Fibroblast of upper back skin (primary cell): ENCODE measurements at places on chromosomes 16 and 17.
A peak's percentile ranks its signal among the peaks of the same experiment; 100 is the strongest.

DNA sequence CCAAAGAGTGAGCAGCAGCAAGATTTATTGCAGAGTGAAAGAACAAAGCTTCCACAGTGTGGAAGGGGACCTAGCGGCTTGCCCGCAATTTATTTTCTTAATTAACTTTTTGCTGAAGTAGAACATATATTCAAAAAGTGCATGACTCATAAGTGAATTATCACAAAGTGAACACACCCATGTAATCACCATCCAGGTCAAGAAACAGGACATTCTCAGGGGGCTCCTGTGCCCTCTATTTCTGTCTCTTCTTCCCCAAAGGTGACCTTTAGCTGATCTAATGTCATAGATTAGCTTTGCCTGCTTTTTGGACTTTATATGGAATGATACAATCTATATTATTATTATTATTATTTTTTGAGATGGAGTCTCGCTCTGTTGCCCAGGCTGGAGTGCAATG is 19.9 kb downstream of the ERAL1 start:
- DNase-seq, result no peak

DNA sequence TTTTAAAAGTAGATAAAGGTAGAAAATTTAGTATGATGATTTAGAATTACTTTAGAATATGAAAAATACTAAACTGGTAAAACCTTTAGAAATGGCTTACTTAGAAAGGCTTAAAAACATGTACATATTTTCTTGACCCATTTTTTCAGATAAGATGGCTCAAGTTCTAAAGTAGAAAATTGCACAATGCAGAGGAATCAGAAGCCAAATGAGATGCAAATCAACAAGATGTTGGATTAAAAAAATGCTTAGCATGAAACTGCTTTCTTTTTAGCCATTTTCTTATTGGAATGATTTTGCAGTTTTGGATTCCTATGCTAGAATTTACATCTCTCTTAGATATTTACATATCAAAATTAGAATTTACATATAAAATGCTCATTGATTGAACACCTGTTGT is 1.5 kb upstream of the KRTAP3-1 start:
- DNase-seq, result no peak

GRCh38 chr16:21167929-21168602 is 9.6 kb downstream of the LDAF1 start:
- DNase-seq, result no peak

DNA sequence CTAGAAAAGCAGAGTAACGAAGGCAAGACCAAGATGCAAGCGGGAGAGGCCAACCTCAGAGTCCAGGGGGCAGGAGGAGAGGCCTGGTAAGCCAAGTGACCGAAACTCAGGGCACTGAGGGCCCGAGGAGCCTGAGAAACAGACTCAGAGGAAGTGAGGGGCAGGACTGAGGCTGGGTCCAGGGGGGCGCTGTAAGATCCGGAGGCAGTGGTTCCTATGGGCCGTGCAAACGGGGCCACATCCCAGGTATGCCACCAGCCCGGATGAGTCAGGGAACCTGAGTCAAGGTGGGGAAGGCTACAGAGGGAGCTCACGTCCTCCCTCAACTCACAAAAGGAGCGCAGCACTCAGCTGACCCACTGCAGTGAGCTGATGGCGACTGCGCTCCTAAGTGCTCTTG is 8.3 kb downstream of the ZDHHC7 start:
- DNase-seq, result no peak

- DNase-seq, result no peak
These were observed 75.9 kb upstream of the ZNF750 start for GRCh38 chr17:82915757-82916027.

GRCh38 chr16:87492291-87492630 is 563 bp downstream of the ZCCHC14 start:
- DNase-seq, result no peak

DNA sequence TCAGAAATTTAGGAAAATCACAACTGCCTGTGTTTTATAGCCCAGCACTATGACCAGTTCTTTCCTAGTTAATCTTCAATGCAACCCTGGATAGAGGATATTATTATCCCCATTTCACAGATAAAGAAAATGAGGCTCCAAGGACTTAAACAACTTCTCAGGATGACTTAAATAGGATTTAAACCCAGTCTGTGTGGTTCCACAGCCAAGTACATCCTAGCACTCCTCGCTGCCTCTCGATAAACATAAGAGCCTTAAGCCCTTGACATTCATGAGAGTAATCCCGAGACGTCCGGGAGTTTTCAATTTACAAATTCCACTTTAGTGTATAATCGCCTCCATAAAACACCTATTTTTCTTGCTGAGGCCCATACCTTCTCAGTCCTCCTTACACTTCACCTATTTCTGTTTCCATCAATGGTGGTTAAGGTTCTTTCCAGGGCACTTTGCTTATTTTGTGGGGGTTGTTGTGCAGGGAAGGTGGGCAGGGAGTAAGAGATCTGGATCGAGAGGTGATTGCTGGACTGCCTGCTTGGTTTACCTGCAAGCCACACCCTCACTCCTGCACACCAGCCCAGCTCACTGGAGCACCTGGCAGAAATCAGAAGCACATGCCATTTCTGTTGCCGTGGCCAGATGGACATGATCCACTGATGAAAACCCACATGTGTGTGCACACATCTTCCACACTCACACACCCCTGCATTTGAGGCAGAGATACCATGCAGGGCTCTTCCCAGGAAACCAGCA is 50.5 kb downstream of the ASIC2 start:
- no peak for DNase-seq

GRCh38 chr16:17252701-17253100 is 218.1 kb downstream of the XYLT1 start:
- DNase-seq, result no peak

DNA sequence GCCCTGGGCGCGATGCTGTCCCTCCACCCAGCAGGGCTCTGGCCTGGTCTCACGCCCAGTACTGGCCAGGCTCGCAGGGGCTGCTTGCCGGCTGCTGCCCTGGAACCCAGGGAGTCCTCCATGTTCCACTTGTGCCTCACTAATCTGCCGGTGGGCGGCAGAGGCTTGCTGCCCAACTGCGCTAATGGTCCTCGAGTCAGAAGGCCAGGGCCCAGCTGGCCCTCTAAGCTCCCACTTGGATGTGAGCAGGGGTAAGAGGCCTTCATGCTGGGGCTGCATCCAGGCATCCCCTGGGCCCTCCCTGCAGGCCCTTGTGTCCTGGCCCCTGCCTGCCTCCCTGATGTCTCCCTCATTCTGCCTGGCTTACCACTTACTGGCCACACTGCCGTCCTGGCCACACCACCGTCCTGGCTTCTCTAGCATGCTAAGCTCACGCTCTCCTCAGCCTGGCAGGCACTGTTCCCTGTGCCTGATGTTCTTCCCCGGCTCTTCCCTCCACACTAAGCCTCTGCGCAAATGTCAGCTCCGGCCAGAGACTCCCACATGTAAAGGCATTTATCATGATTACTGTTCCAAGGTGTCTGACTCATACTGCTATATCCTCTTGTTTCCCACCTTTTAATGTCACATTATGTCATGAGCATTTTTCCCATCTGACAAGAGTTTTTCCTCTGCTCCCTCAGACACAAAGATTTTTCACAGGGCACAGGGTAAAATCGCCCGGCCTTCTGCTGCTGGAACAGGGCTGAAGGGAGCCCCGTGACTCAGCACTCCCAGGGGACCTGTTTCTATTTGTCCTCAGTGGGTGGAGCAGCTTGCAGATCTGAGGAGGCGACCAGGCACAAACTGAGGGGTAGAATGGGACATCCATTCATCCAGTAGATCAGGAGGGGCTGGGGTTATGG is 15.9 kb downstream of the B9D1 start:
- DNase-seq, result peak; percentile 82

- no peak for DNase-seq
These were observed 10.0 kb downstream of the TNFAIP1 start for GRCh38 chr17:28345419-28346198.

DNA sequence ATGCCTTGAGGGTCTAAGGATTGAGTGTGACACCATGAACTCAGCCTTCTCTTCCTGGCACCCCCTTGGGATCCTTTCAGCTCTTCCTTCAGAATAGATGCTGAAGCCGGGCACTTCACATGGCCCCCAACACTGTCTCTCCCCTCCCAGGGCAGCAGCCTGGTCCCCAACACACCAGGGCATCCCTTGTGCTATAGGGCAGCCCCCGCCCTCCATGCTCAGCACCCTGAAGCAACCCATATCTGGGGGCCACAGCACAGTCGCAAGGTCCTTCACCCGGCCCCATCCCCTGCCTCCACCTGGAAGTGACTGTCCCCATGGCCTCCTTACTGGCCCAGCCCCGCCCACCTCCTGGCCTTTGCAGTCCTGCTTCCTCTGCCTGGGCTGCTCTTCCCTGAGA is 143.1 kb downstream of the C16orf95 start:
- no peak for DNase-seq

DNA sequence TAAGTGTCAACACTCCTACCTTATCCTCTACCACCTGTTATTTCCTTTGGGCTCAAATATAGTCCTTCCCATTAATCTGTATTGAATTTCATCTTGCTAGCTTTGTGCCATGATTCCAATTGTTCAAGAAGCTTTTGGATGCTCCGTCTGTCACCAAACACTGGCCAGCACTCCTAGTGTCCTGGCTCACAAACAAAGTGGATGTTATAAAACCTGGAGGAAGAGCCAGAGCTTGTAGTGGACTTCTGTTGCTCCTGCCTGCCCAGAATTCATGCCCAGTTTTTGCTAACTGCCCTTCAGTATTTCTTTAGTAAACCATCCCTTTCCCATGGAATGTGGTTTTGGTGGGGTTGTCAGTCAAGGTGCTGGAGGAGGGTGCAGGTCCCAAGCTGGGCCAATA is 77.2 kb upstream of the HS3ST2 start:
- no peak for DNase-seq

DNA sequence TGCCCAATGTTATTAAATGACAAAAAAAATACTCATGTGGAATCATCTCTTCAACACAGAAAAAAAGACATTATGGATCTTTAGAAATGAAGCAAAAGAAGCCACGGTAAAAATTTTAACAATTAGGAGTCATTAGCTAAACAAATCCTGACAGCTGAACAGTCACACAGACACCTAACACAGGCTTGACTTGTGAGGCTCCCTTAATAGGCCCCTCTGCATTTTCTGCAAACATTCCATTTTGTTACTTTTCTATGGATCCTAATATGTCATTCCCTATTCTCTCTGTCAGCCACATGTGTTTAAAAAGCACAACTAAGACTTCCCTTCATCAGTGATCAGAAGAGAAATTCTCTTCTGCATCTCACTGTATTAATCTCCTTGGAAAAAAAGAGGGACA is 1331.5 kb downstream of the CDH8 start:
- DNase-seq, result no peak

GRCh38 chr17:36705874-36706731 is 104.7 kb downstream of the MRM1 start:
- DNase-seq, result peak; percentile 22

DNA sequence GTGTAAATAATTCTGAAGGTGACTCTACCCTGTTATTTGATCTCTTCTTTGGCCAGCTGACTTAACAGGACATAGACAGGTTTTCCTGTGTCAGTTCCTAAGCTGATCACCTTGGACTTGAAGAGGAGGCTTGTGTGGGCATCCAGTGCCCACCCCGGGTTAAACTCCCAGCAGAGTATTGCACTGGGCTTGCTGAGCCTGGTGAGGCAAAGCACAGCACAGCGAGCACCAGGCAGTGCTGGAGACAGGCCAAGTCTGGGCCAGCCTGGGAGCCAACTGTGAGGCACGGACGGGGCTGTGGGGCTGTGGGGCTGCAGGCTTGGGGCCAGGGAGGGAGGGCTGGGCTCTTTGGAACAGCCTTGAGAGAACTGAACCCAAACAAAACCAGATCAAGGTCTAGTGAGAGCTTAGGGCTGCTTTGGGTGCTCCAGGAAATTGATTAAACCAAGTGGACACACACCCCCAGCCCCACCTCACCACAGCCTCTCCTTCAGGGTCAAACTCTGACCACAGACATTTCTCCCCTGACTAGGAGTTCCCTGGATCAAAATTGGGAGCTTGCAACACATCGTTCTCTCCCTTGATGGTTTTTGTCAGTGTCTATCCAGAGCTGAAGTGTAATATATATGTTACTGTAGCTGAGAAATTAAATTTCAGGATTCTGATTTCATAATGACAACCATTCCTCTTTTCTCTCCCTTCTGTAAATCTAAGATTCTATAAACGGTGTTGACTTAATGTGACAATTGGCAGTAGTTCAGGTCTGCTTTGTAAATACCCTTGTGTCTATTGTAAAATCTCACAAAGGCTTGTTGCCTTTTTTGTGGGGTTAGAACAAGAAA is 5.1 kb downstream of the STH start:
- DNase-seq, result peak; percentile 3

GRCh38 chr17:29575511-29576213 is 7.2 kb downstream of the TP53I13 start:
- no peak for DNase-seq

- DNase-seq, result no peak
These were observed 229.9 kb downstream of the MSI2 start for GRCh38 chr17:57485916-57486881.

- peak; percentile 59 for DNase-seq
These were observed 8.8 kb upstream of the DNASE1 start for GRCh38 chr16:3645504-3646347.

DNA sequence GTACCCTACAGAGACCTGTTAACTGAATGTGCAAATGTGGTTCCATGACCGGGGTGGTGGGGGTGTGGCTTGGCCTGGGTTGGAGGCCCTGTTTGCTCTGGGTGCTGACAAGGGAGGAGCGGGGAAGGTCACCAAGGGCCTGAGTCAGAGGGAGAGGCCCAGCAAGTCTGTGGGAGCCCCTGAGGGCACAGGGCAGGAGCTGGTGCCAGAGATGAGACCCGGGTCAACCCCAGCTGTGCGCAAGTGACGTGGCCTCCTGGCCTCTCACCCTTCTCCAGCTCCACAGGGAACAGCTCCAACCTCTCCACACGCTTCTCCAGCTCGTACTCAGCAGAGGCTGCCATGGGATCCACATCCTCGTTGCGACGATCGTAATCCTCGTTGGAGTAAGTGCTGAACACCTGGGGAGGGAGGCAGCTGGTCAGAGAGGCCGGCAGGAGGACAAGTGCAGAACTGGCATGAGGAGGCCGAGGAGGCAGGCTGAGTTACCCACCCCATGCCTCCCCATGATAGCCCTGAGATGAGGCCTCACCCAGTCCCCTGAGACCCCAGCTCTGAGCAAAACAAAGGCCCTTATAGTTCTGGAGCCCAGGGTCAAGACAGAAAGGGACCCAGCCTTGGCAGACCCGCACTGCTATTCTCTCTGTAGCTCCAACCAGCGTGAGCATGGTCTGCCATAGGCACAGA is 5.5 kb downstream of the PPP1R9B start:
- no peak for DNase-seq

DNA sequence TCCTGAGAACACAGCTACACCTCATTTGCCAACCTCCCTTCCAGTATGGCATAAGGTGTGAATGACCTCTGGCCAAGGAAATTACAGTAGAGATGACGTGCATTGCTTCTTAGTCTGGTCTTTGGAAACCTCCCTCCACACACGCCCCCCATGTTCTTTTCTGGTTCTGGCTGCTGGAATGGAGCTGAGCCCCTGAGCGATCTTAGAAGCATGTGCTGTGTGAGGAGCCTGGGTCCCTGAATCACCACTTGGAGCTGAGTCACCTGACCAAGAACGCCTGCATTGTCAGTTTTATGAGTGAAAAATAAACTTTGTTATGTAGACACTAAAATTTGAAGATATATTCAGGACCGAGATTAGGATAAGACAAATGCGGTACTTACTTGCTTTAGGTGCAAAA is 51.4 kb downstream of the HS3ST3A1 start:
- no peak for DNase-seq
